ENCODE measurements at places on chromosomes 5 and 9. TPM values are rescaled to one million over a fixed set of nuclear protein-coding genes. Genes with fewer than 3 reads are reported as not detected.

The P4HA2 gene
- total RNA-seq, result 9.9 TPM

The STPG3 gene
- not detected for total RNA-seq

The AIF1L gene
- 16.3 TPM for total RNA-seq

- H3K36me3 ChIP-seq, result no peaks in the 10 kb centered on the region
- H3K4me1 ChIP-seq, result no peaks in the 10 kb centered on the region
- H3K4me3 ChIP-seq, result no peak overlapping the region
Measured at GRCh38 chr5:57751710-57752109, 269.1 kb upstream of the ACTBL2 start.

- H3K27ac ChIP-seq, result peak overlapping the region; percentile 36
- peak; percentile 11 for DNase-seq
- H3K4me3 ChIP-seq, result peak overlapping the region; percentile 94
- no peaks in the 10 kb centered on the region for H3K36me3 ChIP-seq
- H3K27me3 ChIP-seq, result peaks cover 10% of the 10 kb centered on the region
Measured at GRCh38 chr9:123267481-123268198, 746 bp downstream of the STRBP start.

DNA sequence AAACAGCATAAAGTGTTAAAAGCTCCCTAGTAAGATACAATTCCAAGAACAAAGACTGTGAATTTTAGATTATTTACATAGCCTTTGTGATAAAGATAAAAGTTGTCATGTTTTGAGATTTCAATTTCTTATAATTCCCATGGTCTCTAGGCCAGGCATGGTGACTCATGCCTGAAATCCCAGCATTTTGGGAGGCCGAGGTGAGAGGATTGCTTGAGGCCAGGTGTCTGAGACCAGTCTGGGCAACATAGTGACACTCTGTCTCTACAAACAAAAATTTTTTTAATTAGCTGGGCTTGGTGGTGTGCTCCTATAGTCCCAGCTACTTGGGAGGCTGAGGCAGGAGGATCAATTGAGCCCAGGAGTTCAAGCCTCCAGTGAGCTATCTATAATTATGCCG, 48.1 kb downstream of the BDP1 start:
- H3K4me1 ChIP-seq, result no peaks in the 10 kb centered on the region
- H3K27me3 ChIP-seq, result no peaks in the 10 kb centered on the region
- no peak for DNase-seq

- H3K27ac ChIP-seq, result no peak overlapping the region
- peaks cover 31% of the 10 kb centered on the region for H3K36me3 ChIP-seq
- H3K4me3 ChIP-seq, result no peak overlapping the region
- H3K4me1 ChIP-seq, result peaks cover 4% of the 10 kb centered on the region
- DNase-seq, result no peak
- peaks cover 2% of the 10 kb centered on the region for H3K27me3 ChIP-seq
Measured at GRCh38 chr5:72141440-72142355, 34.4 kb downstream of the MAP1B start.

DNA sequence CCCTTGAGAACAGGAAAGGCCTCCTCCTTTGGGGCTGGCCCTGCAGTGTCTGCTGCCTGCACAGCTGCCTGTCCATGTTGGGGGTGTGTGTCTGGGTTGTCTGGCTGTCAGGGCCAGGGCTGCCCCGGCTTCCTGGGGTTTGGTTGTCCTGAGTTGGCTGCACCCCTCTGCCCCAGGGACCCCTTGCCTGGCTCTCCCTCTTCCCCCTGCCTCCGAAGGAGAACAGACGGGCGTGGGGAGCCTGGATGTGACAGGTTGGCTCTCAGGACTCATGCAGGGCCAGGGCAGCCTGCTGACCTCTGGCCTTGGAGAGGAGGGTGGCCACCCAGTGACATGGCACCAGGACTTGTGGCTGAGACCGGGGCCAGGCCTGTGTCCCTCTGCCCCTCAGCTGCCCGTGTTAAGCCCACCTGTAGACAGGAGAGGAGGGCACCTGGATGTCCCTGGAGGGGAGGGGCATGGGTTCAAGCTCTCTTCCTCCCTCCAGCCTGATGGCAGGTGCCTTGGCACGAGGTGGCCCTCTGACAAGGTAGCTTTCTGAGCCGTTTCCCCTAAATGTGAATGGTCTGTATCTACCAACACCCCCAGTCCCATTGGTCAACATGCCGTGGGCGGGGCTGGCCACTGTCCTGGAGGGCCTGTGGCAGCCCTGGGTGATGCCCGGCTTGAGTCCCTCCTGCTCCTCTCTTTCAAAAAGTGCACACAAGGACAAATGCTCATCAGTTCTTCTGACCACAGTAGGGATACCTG, 34.9 kb downstream of the WNK2 start:
- no peak overlapping the region for H3K27ac ChIP-seq
- no peak for DNase-seq

GRCh38 chr9:134175808-134176598, 11.6 kb upstream of the RNU6ATAC start:
- H3K4me3 ChIP-seq, result no peak overlapping the region
- peaks cover 10% of the 10 kb centered on the region for H3K4me1 ChIP-seq
- no peak overlapping the region for H3K27ac ChIP-seq
- H3K27me3 ChIP-seq, result peaks cover 5% of the 10 kb centered on the region

GRCh38 chr5:135667204-135667603, 88.4 kb upstream of the CXCL14 start:
- peaks cover 5% of the 10 kb centered on the region for H3K4me1 ChIP-seq
- H3K27me3 ChIP-seq, result peaks cover 2% of the 10 kb centered on the region
- DNase-seq, result no peak
- H3K4me3 ChIP-seq, result no peak overlapping the region

GRCh38 chr5:77853353-77853907, 77.3 kb upstream of the TBCA start:
- H3K27ac ChIP-seq, result no peak overlapping the region
- H3K4me1 ChIP-seq, result peaks cover 22% of the 10 kb centered on the region
- no peak overlapping the region for H3K4me3 ChIP-seq
- no peaks in the 10 kb centered on the region for H3K36me3 ChIP-seq

Data from endothelial cell (in vitro differentiated cells).